T47D (cell line): ENCODE measurements at places on chromosomes 12 and 14.

GRCh38 chr14:32197919-32198318, 3.9 kb upstream of the RNU6-7 start:
- no peak for DNase-seq

DNA sequence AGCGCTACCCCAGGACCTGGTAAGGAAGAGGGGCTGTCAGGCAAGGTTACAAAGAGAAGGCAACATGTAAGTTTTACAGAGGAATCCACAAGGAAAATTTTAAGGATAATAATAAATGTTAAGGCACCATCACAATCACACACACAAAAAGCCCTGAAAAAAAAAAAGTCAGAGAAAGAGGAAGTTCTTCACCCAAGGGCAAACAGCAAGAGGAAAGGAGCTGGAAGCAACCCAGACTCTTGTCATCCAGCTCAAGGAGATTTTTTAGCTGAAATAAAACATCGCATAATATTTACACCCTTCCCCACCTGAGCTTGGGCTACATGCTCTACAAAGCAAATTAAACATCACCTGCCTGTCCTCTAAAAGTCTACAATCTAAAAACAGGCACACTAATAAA, 9.5 kb downstream of the SPTB start:
- DNase-seq: no peak

- DNase-seq: no peak
Measured at GRCh38 chr12:121578230-121579189, 2.3 kb downstream of the KDM2B start.

DNA sequence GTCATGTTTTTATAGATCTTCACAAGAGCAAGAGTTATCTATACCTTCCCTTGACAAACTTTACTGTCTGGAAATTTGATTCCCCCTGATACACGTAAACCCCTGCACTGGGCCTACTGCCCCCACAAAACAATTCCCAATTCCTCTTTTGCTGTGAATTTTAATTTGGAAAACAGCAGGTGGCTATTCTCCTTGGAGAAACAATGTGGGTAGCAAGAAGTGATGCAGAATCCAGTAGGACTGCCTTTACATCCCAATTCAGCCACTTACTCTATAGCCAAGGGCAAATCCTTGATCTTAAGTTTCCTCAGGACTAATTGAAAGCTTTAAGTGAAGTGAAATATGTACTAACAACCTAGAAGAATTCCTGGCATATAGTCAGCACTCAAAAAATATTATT, 129.3 kb downstream of the ACSS3 start:
- no peak for DNase-seq

DNA sequence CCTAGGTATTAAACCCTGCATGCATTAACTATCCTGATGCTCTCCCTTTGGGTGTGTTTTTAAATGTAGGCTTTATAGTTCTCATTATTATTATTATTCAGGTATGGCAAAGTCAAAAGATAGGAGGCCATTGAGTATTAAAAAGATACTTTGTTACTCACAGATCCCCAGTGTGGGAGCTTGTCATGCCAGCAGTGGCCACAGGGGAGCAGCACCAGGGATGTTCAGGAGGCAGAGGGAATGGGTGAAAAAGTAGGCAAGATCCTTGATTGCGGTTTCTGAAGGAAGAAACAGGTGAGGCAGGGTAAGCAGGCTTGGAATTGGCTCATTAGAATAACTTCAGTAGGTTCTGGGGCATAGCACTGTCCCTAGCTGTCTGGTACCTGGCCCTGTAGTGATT, 382.2 kb downstream of the MED13L start:
- peak; percentile 54 for DNase-seq

DNA sequence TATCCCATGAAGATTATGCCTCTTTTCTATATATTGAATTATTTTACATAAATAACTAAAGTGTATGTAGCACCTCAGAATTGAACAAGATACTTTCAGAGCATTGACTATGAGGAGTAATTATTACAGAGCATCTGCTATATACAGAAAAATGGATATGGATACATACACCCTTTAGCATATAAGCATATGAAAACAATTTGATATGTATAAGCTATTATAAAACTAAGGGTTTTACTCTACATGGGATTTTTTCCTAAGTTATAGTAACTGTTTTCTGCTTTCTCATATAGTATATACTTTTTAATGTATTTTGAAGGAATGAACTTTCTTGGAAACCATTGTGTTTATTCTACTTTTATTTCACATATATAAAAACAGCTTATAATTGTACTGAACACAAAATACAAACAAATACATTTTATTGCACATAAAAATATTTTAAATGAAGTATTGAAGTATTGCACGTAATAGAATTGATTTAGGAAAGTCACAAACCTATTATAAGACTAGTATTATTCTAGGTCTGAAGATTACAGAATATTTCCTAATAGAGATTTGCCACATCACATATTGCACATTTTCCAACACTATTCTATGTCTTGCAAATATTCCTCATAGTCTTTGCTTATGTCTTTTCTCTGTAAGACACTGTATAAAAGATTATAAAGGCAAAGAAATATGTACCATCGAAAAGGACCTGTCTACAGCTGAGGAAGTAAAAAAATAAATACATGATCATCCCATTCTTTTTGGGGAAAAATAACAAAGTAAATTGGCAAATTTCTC, 8.4 kb downstream of the CD69 start:
- DNase-seq: no peak

GRCh38 chr14:101498526-101498860, 62.8 kb upstream of the DIO3 start:
- DNase-seq: no peak

- no peak for DNase-seq
Measured at GRCh38 chr14:64235652-64236640, 58.2 kb downstream of the ESR2 start.

- no peak for DNase-seq
Measured at GRCh38 chr12:130800312-130800711, 38.7 kb downstream of the STX2 start.

DNA sequence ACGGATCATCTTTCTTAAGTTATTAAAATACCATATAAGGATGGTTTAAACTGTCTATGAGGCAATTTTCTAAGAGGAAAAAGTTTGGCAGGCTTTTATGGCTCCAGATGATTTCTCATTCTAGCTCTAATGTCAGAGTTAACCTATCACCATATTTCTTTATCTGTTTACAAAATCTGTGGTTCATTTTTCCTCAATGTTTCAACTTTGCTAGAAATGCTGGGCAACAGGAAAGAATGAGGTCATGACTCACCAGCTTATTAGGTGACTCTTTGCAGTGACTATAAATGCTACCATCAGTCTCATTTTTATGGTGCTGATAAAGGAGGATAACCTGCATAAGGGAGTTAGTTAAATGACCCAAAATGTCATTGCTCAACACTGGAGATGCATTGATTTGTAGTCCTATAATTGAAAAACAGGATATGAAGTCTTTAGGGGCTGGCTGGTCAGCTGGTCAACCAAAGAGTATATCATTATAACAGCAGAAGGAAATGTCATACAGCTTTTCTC, 45.3 kb upstream of the RAP1B start:
- DNase-seq: no peak

DNA sequence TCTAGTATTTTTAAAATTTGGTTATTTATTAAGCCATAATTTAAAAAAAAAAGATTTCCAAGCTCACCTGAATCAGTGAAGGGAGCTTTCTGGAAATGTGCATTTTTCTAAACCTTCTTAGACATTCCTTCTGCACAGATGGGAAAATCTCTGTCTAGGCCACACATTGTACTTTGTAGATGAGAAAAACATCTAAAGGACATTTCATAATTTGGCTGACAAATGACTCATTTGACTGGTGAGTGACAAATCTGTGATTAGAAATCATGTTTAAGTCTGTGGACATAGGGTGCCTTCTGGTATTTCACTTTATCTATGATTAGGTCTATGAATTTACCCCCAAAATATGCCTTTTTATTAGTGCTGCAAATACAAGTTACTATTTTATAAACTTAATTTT, 1044.9 kb upstream of the FLRT2 start:
- DNase-seq: no peak
